ENCODE measurements at places on chromosomes 5 and 9. TPM values are rescaled to one million over a fixed set of nuclear protein-coding genes. Genes with fewer than 3 reads are reported as not detected.

Gene ACOT12
- total RNA-seq, result not detected

Gene SLC23A1
- 1.9 TPM for total RNA-seq

Gene LEAP2
- 4.5 TPM for total RNA-seq

Gene ZNF354C
- total RNA-seq, result 2.7 TPM

Gene KCNMB1
- not detected for total RNA-seq

Gene C8G
- total RNA-seq, result 4.4 TPM

Gene CYLC2
- total RNA-seq, result not detected

Gene DIPK1B
- 32.6 TPM for total RNA-seq

Gene BNC2
- total RNA-seq, result 2.9 TPM

Gene FPGS
- total RNA-seq, result 152 TPM

Gene LOX
- total RNA-seq, result 2.8 TPM

Gene IL3
- total RNA-seq, result not detected

Gene PAPPA
- total RNA-seq, result 3.9 TPM

Gene TOR4A
- total RNA-seq, result 48.9 TPM

Gene SAPCD2
- 50.3 TPM for total RNA-seq

Gene RASGRF2
- total RNA-seq, result 0.48 TPM

Gene WNT8A
- not detected for total RNA-seq

DNA sequence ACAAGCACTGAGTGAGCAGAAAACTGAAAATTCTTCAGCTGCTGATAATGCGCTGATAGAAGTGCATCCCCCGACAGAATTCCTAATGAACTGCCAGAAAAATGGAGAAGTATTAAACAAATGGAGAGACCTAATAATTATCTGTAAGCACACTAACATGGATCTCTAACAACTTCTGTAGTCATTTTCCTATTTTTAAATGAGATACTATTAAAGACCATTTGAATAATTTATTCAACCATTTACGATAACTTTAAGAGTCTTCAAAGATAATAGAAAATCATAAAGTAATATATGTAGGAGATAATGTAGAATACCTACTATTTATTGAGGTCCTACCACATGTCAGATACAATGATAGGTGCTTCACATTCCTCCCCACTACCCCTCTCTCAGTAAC is 72.9 kb downstream of the EFNA5 start:
- no peak for DNase-seq

- no peak for DNase-seq
These were observed 473.6 kb downstream of the DMAC1 start for GRCh38 chr9:7325995-7326394.

GRCh38 chr5:133354323-133355185 is 257.8 kb downstream of the FSTL4 start:
- no peak for DNase-seq

DNA sequence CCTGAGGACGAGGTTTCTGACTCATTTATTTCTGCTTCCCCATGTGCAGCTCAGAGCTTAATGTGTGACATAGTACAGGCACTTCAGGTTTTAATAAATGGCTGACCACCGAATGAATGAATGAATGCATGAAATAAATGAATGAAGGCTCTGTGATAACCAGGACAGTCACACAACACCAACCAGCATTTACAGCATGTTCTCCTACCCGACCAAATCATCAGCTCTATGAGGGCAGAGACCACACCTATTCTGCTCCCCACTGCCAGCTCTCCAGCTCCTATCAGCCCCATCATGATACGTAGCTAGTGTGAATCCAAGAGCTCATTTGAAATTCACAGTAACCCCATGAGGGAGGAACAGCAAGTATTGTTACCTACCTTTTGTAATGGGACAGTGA is 4.8 kb downstream of the TMOD1 start:
- DNase-seq, result no peak

DNA sequence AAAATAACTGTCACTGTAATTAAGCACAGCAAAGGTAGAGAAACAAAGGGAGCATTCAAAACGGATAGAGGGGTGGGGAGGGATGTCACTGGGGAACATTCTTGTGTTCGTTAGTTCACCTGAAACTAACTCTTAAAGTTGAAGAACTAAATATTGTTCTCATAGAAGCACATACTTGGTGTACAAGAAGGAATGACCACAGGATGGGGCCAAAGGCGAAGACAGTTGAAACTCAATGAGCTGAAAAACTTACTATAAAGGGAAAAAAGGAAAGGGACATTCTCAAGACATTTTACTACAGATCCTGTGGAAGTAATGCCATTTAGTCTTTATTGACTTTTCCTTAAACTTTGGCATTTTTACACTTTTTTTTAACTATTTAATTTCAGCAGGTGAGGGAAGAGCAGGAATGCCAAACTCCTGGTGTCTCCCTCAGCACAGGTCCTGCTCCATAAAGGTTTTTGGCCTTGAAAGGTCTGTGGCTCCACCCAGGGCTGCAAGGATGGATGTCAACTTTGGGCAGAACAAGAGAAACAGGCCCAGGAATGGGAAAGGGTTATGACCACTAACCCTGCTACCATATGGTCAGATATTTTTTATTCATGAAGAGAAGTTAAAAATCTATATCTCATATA is 197.6 kb upstream of the RASA1 start:
- DNase-seq, result peak; percentile 37

- DNase-seq, result peak; percentile 10
These were observed 313.6 kb downstream of the ARHGEF28 start for GRCh38 chr5:73939557-73939956.

DNA sequence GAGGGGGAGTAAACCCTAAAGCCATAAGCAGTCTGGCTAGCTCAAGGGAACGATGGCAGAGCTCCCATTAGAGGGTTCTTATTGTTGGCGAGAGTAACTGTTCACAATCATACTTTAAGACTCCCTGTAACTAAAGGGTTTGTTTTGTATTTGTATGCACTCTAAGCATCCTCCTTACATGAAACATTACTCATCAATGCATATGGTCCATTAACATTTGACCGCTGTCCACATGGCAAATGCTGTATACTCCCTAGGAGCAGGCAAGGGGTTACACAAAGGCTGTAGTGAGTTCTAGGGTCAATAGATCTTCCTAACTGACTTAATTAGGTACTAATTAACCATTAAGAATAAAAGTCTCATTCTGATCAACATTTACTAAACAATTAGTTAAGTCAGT is 95.3 kb upstream of the MRPS30 start:
- DNase-seq, result no peak

- DNase-seq, result peak; percentile 16
These were observed at the start of gene LHX6 for GRCh38 chr9:122228568-122229484. TSS of gene LHX6 (minus strand) at chr9:122228957. CDS start at chr9:122228740, 217 bp downstream.

DNA sequence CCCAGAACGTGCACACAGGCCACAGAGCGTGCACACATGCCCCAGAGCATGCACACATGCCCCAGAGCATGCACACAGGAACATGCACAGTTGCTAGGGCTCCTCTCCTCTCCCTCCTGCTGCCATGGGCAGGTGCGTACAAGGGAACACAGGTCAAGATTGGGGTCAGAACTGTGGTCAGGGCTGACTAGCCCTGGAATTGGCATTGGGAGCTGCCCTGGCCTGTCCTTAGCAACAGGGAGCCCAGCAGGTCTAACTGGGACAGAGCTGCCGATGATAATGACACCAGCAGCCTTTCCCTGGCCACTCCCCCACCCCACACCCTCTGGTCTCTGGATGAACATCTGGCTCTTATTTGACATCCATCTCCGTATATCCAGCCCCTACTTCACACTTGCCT is 8.0 kb downstream of the PCDH1 start:
- DNase-seq, result peak; percentile 74

- no peak for DNase-seq
These were observed 278.7 kb upstream of the KLF4 start for GRCh38 chr9:107768224-107768623.

GRCh38 chr9:127450243-127450760 is 904 bp downstream of the RPL12 start:
- DNase-seq, result no peak

GRCh38 chr5:172380301-172380986 is 73.9 kb downstream of the SH3PXD2B start:
- no peak for DNase-seq

GRCh38 chr9:112794731-112795130 is 44.2 kb downstream of the SNX30 start:
- no peak for DNase-seq

DNA sequence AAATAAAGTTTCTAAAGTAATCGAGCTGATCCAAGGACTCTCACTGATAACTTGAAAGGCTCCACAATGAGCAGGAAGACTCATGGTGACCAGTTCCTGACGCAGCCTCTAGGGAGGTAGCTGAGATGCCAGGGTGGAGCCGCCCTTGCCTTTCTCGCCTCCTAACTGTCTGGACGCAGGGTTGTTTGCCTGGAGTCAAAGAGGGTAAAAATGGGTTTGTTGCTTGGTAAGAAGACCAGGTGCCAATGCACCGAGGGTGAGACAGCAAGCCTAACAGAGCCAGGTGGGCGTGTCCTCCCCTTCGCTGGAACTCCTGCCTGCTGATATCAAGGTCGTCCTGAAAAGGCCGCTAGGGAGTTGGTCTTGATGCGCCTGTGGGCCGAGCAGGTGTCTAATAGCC is 48.6 kb upstream of the FCN1 start:
- no peak for DNase-seq

GRCh38 chr9:104494808-104495207 is 9.3 kb upstream of the OR13F1 start:
- no peak for DNase-seq

- DNase-seq, result no peak
These were observed 185.0 kb downstream of the CNTLN start for GRCh38 chr9:17319864-17320263.

- DNase-seq, result no peak
These were observed 341.5 kb downstream of the TMEM38B start for GRCh38 chr9:106035806-106036205.

DNA sequence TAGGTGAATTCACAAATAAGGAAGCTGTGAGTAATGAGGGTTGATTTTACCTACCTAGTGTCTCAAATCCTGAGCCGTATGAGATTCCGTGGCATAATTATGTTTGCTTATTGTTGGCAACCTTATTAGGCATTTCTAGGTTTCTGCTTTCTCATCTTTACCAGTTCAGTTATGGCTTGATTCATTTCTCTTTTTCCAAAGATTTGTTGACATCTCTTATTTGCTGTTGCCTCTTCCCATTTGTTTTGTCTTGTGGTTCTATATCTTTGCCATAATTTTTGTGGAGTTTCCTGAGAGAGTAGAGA is 470 bp downstream of the IL31RA start:
- no peak for DNase-seq

- no peak for DNase-seq
These were observed 34.8 kb upstream of the GLRX start for GRCh38 chr5:95857185-95857945.

DNA sequence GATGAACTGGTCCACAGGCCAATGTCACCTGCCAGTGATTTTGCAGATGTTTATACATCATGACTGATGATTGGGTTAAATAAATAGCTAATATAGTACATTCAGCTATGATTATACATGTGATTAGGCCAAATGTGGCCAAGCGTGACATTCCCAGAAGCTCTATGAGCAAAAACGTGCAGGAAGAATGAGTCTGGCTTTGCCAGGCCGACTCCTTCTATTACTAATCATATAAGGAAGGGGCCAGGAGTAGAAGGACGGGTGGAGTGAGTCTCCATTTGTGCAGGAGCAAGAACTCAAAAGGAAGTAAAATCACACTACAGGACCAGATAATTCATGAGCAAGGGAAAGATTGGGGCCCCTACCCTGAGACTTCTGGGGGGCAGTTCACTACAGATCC is 178.2 kb downstream of the ROR2 start:
- no peak for DNase-seq

GRCh38 chr5:147303976-147304375 is 69.2 kb downstream of the STK32A start:
- peak; percentile 36 for DNase-seq

- no peak for DNase-seq
These were observed 308.5 kb downstream of the PLK2 start for GRCh38 chr5:58151414-58151813.

DNA sequence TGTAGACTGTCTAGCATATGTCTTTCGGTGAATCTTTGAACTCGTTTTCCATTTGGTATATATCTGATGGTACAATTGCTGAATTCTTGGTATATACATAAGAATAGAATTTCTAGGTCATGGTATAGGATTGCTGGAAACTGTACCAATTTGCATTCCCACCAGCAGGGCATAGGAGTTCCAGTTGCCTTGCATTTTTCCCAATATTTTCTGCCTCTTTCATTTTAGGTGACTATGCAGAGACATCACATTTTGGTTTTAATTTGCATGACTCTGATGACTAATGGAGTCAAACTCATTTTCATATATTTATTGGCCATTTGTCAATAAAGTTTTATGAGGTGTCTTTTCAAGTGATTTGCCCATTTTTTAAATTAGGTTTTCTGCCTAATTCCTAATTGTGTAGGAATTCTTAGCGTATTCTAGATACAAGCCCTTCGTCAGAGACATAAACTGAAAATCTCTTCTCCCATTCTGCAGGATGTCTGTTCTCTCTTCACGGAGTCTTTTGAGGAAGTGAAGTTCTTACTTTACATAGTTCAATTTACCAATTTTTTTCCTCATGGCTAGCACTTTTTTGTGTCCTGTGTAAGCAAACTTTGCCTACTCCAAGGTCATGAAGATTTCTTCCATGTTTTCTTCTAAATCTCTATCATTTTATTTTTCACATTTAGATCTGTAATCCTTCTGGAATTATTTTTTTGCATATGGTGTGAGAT is 28.9 kb upstream of the PDCD1LG2 start:
- no peak for DNase-seq

DNA sequence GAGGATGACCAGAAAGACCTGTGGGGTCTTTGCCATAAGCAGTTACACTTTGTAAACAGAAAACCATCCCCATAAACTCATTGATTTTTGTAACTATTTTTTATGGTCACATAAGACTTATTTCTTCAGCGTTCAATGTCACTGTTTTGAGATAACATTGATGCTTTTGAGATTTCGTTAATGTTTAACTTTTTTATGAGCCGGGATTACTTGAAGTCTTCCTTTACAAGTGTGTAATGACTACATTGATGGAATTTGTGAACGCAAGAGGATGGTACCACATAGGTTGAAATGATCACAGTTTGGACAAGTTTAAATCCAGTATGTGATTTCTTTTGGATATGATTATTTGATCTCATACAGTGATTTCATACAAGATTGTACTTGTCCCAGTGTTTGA is 1.8 kb downstream of the SLC12A2 start:
- no peak for DNase-seq

DNA sequence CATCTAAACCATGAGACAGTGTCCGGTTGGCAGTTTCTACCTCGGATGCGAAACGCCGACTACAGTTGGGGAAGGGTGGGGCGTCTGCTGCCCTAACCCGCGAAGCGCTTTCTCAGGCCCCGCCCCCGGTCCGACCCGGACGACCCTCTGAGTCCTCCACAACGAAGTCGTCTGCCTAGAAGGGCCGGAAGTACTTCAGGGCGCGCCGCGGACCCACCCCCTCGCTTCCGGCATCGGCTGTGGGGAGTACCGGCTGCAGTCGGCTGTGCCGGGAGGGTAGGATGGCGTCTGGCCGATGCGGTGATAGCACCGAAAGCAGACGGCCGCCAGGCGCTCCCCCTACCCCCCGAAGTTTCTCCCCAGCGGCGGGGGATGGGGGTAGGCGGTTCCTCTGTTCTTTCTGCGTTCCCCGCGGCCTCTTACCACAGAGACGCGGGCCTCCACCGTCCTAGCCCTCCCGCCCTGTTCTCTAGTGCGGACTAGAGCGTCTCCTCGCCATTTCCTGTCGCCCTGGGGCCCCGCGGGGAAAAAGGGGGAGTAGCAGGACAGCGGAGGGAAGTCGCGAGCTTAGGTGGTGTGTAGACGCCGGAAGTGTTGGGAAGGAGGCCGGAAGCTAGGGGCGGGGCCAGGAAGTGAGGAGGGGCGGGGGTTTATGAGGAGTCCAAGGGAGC is at the start of gene TRIM41:
TRIM41 (plus strand) TSS at position 224 of the 671 bp plus-strand sequence. CDS start 719 bp downstream, outside the sequence.
- DNase-seq, result peak; percentile 93
